Activated effector memory CD4-positive, alpha-beta T cell treated with Interleukin-2 at 50 U/mL for 16 hours (primary cell): ENCODE measurements at places on chromosomes 6 and 20.
A peak's percentile ranks its signal among the peaks of the same experiment; 100 is the strongest.

DNA sequence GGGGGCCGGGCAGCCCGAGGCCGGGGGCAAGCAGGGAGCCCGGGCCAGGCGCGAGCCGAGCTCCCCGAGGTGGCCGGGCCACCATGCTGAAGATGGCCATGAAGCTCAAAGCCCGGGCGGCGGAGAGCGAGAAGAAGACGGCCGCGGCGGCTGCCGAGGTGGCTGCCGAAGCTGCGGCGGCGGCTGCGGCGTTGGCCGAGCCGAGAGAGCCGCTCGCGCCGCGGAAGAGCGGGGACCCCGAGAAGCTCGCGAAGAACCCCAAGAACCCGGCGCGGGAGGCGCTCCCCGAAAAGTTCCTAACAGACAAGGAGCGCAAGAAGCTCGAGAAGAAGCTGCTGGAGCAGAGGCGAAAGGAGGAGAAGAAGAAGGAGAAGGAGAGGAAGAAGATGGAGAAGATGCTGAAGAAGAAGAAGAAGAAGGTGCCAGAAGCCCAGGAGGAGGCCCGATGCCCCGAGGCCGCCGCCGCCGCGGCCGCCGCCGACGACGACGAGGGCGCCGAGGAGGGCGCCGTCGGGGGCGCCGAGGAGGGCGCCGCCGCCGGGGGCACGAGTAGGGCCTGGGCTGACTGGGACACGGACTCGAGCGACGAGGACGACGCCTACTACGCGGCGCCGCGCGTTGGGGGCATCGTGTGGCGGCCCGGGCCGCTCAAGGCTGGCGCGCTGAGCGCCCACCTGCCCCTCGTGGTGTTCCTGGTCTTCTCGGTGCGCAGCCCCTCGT is 37.4 kb downstream of the GNAS start:
- no peak for DNase-seq

DNA sequence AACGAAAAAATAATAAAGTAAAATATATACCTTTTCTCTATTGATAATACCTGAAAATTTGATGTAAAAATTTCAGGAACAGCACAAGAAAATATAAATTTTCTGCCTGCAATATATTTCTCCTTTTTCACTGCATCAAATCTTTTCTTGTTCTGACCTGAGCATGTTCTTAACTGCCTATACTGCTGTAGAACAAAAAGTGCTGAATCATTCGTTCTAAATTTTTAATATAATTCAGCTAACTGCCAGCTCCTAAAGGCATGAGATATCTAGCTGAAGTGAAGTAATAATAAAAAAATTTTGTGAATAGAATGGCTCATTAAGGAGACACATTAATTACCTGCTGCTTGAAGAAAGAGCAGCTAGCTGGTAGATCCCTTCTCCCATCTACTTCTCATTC is 188.6 kb upstream of the FKBP1C start:
- DNase-seq: no peak

- no peak for DNase-seq
Observed at GRCh38 chr20:19047951-19048296, 164.5 kb upstream of the SLC24A3 start.

DNA sequence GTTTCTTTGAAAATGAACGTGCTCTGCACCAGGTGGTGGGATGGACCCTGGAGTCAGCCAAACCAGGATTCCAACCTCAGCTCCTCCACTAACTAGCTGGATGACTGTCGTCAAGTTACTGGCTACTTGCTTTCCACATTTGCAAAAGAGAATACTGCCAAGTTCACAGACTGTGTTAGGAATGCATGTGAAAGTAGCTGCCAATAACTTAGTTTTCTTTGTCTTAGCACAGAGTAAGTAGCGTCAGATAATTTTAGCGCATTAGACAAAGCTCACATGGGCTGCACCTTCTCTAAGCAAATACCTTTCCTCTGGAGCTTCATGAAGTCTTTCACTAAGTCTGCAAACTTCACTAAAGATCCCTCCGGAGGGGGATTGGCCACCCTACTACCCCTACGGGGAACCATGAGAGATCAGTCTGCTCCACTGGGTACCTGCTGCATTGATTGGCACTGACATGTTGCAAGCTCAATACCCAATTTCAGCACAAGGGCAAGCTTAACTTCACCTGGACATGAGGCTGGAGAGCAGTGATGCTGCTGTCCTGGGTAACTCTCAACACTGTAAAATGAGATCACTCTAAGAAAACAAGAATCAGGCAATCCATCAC is 113.9 kb downstream of the MBOAT1 start:
- DNase-seq: no peak

GRCh38 chr6:34587325-34587724 is 31.2 kb upstream of the SPDEF start:
- DNase-seq: no peak

DNA sequence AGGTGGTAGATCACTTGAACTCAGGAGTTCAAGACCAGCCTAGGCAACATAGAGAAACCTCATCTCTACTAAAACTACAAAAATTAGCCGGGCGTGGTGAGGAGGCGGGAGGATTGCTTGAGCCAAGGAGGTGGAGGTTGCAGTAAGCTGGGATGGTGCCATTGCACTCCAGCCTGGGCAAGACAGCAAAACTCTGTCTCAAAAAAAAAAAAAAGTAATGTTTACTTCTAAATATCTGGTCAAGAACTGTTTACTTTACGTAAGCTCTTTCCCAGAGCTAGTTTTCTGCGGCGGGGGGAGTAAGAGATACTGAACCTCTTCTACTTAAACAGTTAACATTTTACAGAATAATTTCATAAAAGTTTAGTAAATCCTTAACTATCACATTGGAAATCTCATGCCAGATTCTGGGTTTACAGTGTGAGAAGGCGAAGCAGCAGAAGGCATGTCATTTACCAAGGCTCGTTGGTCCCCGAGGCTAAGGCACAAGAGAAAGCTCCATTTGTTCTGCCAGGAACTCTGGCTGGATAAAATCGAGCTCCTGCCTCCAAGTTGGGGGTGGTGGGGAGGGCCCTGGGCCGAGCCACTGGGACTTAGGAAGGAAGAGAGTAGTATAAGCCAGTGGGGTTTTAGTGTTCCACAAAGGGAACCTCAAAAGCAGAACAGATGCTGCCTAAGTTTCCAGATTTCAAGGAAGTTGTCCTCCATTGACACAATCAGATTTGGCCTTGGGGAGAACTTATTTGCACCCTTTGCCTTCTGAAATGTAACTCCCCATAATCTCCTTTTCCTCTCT is 41.7 kb downstream of the ARFGEF2 start:
- DNase-seq: no peak

DNA sequence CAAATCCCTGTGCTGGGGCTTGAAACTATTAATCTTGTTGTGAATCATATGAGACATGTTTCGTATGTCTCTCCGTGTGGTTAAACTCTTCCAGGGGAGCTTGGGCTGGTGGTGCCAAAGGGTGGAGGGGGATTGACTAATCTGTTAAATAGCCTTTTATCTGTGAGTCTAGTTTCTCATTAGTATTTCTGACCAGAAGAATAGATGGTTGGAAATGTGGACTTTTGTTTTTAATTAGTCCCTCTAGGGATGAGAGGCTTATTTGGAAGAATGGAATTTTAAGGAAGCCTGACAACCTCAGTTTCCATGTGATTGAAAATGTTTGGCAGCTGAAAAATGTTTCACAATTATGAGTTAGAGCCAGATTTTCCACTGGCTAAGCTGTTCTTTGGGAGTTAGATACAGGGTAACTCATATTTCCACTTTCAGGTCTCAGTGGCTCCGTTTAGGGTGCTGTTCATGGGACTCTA is 117.3 kb downstream of the BCKDHB start:
- no peak for DNase-seq

DNA sequence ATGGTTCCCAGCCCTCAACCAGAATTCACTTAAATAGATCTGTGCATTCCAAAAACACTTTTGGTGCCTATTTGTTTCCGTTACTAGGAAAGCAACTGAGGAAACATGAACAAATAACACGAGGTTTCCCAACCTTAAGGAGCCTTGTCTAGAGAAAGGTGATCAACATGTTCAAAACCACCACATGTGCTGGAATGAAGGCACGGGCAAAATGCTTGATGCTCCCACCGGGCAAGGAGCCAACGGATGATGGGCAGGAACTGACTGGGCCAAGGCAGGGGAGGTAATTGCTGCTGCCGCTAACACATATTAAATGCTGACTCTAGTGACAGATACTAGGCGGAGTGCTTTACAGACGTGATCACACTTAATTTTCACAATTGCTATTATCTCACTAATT is 2.5 kb downstream of the MYLK4 start:
- no peak for DNase-seq

DNA sequence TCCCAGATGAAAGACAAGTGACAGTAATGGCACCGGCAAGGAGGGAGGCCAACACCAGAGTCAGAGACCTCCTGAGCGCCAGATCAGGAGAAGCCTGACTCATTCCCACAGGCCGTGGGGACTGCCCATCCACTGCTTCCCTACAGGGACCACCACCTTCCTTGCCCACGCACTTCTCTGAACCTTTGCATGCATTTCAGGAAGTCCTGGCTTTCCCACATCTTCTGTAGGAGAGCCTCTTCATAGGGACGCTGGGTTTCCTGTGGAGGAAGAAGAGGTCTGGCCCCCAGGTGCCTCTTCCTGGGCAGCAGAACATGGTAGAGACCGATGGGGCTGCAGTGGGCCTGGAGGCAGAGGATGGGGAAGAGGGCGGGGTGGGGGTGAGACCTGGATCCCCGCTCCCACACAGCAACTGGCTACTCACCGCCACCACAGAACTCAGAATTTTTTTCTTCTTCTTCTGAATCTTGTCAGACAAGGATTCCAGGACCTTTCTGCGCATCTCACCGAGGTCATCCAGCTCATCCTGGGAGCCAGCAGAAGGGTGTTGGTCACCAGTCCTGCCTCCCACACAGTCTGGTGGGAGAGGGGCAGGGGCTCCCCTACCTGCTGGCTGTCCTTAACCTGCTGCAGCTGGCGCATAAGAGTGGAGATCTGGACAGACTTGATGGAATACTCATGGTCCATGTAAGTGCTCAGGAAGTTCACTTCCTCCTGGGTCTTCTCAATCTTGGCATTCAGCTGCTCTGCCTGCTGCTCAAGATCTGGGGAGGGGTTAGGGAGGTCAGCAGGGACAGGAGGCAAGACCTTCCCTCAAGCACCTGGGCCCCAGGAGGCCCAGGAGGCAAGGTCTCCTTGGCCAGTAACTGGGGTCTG is 13.7 kb downstream of the C20orf96 start:
- DNase-seq: no peak

- no peak for DNase-seq
Observed at GRCh38 chr6:33729059-33729458, 17.6 kb upstream of the UQCC2 start.

GRCh38 chr6:13453771-13454251 is 33.6 kb downstream of the GFOD1 start:
- DNase-seq: no peak

DNA sequence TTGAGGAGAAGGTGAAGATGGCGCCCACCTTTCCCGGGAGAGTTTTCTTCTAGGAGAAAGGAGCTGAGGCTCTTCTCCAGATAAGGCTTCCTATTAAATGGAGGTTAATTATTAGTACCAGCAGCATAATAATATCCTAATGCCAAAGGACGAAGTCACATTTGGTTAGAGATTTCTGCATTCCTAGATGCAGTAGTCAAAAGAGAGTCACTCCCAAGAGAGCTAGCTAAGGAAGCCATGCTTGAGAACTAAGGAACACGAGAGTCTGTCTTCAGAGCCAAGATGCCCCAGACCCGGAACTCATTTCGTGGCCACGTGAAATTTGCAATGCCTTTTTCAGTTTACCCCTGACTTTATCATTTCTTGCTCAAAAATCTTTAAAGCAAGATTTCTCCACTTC is 132.7 kb downstream of the TSHZ2 start:
- no peak for DNase-seq

DNA sequence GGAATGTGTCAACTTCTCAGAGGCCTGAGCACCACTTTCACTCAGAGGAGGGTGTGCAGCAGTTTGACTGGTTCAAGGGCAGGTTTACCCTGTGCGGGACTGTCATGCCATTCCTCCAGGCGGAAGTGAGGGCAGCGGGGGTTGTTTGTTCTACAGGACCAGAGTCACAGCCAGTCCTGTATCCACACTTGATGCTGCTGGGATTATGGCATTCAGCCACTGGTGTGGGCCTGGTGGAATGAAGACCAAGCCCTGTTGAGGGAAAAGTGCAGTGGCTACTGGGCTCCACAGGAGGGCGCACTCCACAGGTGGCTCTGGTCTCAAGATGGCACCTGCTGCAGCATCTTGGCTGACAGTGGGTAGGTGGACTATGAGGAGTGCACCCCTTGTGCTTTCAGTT is 14.8 kb downstream of the SEMG2 start:
- DNase-seq: no peak

GRCh38 chr20:13771853-13772453 is 12.8 kb downstream of the ESF1 start:
- no peak for DNase-seq

DNA sequence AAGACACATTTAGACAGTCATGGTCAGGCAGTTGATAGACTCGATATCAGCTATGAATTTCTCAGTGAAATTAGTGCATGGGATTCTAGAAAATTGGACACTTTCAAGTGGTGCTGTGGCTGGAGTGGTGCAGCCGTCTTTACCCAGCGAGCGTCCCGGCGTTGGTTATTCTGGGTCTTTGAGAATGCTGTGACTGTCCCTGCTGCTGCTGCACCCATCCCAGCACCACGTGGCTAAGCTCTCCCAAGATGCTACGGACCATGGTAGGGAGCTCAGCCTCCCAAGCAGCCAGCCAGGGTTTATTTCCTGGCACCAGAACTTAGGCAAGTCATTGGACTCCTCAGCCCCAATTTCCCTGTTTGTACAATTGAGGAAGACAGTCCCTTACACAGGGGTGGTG is 147.2 kb upstream of the RPS6KA2 start:
- DNase-seq: no peak

GRCh38 chr6:99868074-99868702 is 125.8 kb downstream of the MCHR2 start:
- peak; percentile 37 for DNase-seq

- DNase-seq: no peak
Observed at GRCh38 chr20:16544949-16545348, 28.3 kb downstream of the KIF16B start.

DNA sequence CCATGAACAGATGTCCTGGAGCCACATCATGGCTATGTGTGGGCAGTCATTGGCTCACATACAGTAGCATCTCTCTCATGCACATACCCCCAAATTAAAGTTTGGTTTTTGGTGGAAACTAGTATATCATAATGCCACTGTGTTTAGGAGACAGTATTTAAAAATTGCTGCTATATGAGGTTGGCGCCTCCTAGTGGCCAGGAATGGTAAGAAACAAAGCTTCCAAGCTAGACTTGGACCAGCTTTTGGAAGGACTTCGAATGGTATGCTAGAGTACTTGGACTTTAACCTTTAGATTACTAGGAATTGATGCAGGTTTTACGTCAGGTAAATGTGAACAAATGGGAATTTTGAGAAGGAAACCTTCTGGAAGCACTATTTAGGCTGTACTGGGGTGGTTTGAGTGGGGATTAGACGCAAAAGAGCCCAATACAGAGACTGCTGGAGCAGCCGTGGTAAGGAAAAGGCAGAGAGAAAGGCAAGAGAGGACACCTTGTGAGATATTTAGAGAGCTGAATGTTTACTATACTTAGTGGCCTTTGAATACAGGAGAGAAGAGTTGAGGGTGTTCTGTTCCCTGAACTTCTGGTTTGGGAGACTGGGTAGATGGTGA is 23.8 kb downstream of the PRSS35 start:
- DNase-seq: peak; percentile 10
